ENCODE measurements at places on chromosomes 12 and 14.

DNA sequence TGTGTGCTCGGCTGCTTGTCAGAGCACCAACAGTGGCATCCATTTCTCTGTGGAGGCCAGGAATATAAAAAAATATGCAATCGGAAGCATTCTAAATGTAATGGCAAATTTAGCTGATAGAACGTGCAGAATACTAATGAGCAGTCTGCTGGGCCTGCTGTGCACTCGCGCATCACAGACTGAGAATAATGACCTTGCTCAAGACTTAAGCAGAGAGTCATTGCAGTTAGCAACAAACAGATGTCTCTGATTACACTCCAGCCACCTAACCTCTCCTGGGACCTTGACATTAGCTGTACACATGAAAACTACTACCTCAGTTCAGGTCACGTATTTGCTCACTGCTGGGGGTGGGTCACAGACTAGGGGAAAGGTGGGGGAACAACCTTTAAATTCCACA is 269.2 kb upstream of the DAAM1 start:
- DNase-seq: no peak

GRCh38 chr14:96176275-96176674 is 28.4 kb upstream of the BDKRB2 start:
- no peak for DNase-seq

- no peak for DNase-seq
These were observed 251.4 kb downstream of the EGLN3 start for GRCh38 chr14:33699300-33699983.

DNA sequence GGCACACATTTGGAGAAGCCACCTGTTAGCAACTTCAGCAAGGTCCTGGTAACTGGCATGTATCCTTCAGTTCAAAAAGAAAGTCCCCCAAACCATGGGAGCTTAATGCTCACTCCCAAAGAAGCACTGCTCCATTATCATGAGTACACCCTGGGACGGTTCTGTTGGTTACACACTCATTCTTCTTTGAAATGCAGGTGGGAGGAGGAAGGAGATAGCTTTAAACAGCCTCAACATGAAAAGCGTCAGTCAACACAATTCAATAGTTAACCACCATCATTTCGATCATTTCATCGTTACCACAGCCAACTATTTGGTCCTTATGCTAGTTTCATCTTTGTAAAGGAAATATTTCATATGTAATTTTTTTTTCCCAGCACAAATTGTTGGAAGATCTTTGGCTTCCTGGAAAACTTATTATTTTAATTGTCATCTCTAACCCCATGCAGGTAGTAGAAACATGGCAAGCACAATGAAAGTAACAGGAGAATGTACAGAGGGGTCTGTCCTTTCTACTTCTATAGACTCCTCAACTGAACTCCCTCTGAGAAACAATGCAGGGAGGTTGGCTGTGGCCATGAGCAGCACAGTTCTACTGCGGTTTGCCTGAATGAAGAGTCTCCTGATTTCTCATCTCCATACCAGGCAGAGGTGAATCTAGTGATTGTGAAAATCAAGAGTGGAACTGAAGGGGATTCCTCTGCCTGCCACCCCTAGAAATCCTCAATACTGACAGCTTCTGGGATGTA is 196.4 kb upstream of the FOXN3 start:
- no peak for DNase-seq

GRCh38 chr12:32765906-32766305 is 10.2 kb upstream of the YARS2 start:
- DNase-seq: no peak

DNA sequence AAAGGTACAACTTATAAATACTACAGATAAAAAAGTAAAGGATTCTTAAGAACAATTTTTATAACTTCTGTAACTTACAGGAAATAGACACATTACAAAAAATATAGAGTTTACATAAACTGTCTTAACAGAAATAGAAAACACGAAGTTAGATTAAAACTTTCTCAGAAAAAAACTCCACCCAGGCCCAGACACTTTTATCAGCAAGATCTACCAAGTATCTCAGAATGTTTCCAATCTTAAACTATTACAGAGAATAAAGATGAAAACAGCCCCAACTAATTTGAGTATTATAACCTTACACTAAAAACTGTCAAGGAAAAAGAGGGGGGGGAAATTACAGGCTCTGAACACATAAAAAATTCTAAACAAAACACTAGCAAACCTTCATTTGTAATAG is 8.2 kb downstream of the ZFC3H1 start:
- DNase-seq: no peak

DNA sequence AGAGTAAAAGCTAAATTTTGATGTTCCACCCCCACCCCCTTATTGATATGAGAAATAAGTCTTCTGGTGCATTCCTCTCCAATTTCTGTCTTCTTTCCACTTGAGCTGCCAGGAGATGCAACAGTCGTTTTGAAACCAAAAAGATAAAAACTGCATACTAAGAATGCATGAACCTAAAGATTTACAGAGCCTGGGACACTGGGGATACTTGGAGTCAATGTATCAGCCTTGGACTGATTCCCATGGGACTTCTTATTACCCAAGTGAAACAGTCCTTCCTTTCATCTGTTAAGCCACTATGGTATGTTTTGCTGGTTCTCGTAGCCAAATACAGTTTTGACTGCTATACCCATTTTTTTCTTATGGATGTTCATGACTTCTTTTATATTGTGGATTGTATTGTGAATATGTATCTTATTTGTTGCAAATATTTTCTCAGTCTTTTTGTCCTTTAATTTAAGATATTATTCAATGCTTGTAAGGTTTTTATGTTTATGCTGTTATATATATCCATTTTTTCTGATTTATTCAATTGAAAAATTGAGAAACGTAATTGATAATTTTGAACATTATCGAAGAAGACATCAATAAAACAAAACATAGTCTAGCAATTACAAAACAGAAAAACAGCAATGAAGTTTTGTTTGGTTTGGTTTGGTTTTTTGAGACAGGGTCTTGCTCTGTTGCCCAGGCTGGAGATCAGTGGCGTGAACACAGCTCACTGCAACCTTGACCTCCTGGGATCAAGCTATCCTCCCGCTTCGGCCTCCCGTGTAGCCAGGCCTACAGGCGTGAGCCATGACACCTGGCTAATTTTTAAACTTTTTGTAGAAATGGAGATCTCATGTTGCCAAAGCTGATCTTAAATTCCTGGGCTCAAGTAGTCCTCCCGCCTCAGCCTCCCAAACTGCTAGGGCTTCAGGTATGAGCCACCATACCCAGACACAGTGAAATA is 85.4 kb upstream of the ETV6 start:
- DNase-seq: no peak

DNA sequence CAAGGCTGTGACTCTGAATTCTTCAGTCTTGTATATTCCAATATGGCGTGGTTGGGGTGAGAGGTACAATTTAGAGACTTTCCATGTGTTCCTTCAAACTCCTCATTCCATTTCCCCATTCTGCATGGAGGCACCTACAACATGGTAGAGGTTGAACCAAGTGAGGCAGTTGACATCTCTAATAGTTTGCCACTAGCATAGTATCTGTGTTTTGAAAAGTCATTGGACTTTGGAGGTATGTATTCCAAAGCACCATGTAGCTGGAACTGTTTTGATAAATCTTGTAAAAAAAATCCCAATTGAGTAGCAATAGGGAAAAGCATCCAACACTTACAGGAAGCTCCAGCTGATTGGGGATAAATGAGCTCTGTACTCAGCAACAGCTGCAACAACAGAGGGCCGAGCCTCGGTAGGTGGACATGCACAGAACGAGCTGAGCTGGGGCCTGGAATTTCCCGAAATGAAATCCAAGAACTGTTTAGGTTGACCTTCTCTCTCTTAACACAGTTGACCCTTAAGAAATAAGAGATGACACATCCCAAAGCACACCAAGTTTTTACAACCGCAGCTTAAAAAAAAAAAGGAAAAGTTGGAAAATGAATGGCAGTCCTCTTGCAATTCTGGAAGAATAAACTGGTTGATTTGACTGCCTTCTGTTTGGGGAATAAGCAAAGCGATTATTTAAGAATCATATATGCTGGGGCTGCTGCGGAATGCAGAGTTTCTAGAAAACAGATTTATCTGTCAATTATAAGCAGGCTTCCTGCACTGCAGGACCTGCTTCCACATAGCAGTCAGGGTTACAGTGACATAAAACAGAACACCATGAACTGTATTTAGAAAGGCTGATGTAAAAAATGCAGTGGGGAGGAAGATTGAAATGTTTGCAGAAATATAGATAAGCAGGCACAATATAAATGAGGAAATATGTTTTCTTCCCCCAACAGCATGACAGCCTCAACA is 194.6 kb upstream of the KRR1 start:
- DNase-seq: no peak

DNA sequence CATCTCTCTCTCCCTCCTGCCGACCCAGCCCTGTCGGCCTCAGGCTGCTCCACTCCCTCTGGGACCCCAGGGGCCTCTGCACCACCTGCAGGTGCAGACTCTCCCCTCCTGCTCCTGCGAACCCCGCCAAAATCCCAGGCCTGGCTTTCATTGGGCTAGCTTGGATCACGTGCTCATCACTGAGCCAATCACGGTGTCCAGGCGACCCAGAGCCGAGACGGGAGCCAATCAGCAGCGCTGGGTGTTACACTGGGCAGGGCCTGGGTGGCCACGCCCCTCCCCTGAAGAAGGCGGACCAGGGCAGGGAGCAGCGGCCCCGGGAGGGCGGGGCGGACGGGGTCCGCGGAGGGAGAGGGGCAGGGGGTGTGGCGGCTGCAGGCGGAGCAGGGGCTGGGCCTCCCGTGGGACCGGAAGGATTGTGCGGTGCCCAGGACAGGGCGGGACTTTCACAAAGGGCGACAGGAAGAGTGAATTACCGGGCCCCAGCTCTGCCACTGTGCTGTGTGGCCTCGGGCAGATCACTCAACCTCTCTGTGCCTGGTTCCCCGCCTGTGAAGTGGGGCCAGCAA is 66.6 kb upstream of the FBRSL1 start:
- DNase-seq: no peak

DNA sequence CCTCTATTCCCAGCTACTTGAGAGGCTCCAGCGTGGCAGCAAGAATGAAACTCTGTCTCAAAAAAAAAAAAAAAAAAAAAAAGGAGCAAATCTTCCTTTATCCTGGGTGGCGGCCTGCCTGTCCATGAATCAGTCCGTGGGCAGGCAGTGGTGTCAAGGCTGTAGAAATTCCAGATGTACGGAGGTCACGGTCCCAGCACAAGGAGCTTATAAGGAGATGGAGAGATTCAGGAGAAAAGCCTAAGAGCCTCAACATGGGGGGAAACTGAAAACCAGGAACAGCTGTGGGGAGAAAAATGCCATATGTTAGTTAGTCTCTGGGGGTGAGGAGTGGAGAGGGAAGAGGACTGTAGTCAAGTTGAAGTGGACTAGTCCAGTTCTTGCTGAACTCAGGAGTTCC is 130.5 kb upstream of the CRY1 start:
- DNase-seq: no peak

DNA sequence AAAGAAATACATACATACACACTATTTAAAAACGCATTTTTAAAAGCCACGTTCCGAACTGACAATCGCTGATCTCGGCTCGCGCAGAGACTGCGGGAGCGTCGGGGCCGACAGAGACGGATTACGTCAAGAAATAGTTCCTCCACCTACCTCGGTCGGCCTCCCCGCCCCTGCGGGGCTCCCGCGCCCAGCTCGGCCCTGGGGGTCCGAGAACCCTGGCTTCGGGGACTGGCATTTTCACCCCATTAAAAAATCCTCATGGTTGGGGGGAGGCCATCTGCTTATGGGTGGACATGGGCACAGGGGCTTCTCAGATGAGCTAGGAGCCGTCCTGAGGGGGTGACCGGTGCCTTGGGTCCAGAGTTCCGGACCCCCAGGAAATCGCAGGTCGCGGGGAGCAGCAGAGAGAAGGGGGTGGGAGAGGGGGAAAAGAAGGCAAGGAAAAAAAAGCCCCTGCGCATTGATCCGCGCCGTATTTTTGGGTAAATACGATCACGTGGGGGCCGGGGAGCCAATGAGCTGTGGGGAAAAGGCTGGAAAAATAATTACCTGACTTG is 324 bp upstream of the HOXC9 start:
- DNase-seq: no peak

DNA sequence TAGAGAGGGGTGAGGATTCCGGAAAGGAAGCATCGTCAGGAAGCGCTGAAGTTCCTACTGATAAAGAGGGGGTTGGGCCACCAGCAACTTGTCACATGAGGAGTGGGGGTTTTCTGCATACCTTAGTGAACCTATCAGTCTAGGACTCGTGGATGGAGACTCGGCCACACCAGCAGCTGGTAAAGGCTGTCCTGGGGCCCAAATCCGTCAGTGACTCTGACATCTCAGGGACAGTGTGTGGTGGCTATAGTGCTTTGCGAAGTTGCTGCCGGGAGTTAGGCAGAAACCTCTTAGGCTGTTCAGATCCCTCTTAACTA is 16.4 kb downstream of the RNASE2 start:
- DNase-seq: no peak

GRCh38 chr14:73105050-73105449 is 31.3 kb upstream of the PSEN1 start:
- DNase-seq: no peak

GRCh38 chr12:21346542-21347205 is 12.0 kb upstream of the SLCO1A2 start:
- no peak for DNase-seq

GRCh38 chr14:99440278-99440677 is 40.4 kb downstream of the SETD3 start:
- DNase-seq: no peak

- no peak for DNase-seq
These were observed 379.8 kb downstream of the APAF1 start for GRCh38 chr12:99024870-99025269.

Data from activated T-cell treated with anti-CD3 and anti-CD28 coated beads, Interleukin-2, amount 50 U/mL, for 48 hours (primary cell).